Regular cardiac myocyte (primary cell): ENCODE measurements at places on chromosomes 12 and 14. TPM values are rescaled to one million over a fixed set of nuclear protein-coding genes. Genes with fewer than 3 reads are reported as not detected.

The DBX2 gene
- not detected in 2 replicates for total RNA-seq

The AKAP6 gene
- total RNA-seq: 3.9 and 4.0 TPM in 2 replicates

The RASSF9 gene
- total RNA-seq: 0.77 and 0.85 TPM in 2 replicates

The CABP1 gene
- total RNA-seq: 10.7 and 16.1 TPM in 2 replicates

The NOPCHAP1 gene
- total RNA-seq: 7.3 and 7.9 TPM in 2 replicates

The AMDHD1 gene
- total RNA-seq: under 0.01 and 0.28 TPM in 2 replicates

The FGF23 gene
- total RNA-seq: under 0.01 TPM in 1 of 2 replicates, not detected in the other

The ENTPD5 gene
- 8.1 and 9.6 TPM in 2 replicates for total RNA-seq

The OR10AD1 gene
- total RNA-seq: not detected in 2 replicates

The TMBIM6 gene
- total RNA-seq: 353 and 437 TPM in 2 replicates

The ARMH4 gene
- 0.96 and 5.1 TPM in 2 replicates for total RNA-seq

The FLVCR2 gene
- 1.5 and 7.9 TPM in 2 replicates for total RNA-seq

The FAM90A1 gene
- under 0.01 and 0.28 TPM in 2 replicates for total RNA-seq

The CD163L1 gene
- 3.1 and 3.3 TPM in 2 replicates for total RNA-seq

The SERPINA9 gene
- total RNA-seq: 0.28 and 0.96 TPM in 2 replicates

The C1R gene
- 11.7 and 106 TPM in 2 replicates for total RNA-seq

The TSPAN19 gene
- total RNA-seq: not detected in 2 replicates
